Endothelial cell (in vitro differentiated cells): ENCODE measurements at places on chromosomes 1 and 21.

- DNase-seq = no peak
Observed at GRCh38 chr1:106584107-106584506, 472.4 kb upstream of the PRMT6 start.

DNA sequence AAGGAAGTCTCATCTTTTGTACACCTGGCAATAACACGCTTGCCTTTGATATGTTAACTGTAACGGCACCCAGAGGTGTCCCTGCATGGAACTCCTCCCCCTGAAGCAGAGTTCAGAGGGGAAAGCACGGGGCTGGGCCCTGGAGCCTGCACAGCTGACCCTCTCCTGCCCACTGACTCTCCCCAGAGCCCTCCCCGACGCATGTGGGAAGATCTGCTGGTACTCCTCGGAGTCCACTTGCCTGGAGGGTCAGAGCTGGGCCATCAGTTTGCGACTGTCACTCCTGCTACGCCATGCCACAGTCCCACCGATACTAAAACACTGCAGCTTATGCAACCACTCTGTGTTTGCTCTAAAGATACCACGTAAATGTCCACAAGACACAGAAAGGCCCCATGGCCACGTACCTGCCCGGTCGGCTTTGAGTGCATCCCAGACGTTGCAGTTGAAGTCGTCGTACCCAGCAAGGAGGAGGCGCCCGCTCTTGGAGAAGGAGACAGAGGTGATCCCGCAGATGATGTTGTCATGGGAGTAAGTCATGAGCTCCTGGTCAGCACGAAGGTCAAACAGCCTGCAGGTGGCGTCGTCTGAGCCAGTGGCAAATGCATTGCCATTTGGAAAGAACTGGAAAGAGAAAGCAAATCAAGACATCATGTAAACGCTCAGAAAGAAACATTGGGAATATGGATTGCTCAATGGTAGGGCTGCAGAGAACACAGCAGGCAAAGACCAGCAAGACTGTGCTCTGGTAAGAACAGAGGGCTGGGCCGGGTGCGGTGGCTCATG, 10.6 kb upstream of the NADK start:
- DNase-seq = peak; percentile 32

GRCh38 chr1:8863794-8864233, 14.7 kb downstream of the ENO1 start:
- no peak for DNase-seq

DNA sequence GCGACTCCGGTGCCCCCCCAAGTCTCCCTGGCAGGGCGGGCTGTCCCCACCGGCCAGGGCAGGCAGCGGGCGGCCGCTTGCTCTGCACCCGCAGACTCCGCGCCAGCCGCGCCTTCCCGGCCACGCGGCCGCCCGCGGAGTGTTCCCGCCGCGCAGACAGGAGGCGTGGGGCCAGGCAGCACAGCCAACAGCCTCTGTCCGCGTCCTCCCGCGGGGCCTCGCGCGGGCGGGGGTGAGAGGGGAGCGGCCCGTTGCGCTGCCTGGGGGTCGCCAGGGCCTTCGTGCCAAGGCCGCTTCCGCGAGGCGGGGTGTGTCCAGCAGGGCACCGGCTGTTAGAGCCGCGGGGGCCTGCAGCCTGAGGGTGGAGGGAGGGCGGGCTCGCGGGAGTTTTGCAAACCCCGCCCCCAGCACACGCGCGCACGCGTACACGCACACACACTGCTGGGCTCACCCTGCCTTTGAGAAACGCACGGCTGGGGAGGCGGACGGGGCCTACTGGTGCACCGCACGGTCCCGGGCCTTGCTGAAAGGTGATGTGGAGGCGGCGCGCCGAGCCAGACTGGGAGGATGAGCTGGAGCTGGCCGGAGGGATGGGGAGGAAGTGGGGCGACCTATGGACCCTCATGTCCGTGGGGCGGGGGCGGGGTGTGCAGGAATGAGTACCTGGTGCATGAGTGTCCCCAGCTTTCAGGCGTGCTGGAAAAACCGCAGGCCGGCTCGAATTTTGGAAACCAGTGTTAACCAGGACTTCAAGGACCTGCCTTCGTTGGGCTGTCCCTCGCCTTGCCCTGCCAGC, 41.5 kb downstream of the KIAA1614 start:
- no peak for DNase-seq

DNA sequence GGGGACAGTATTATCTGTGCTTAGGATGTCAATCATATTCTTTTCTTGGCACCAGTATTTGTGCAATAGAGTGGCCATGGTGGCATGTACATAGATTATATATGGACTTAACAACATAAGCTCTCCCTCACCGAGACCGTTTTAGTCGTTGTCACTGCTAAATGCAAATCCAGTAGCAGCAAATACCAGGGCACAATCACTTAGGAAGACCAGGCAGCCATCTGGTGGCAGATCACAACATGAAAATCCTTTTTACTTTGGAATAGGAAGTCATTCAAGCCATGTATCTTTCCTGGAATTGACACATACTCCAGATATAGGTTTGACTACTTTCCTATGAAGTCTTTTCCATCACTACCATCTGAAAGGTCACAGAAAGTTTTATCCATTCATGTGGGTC, 53.2 kb upstream of the C1orf87 start:
- DNase-seq = no peak

GRCh38 chr1:203128431-203128715, 847 bp downstream of the ADORA1 start:
- no peak for DNase-seq

DNA sequence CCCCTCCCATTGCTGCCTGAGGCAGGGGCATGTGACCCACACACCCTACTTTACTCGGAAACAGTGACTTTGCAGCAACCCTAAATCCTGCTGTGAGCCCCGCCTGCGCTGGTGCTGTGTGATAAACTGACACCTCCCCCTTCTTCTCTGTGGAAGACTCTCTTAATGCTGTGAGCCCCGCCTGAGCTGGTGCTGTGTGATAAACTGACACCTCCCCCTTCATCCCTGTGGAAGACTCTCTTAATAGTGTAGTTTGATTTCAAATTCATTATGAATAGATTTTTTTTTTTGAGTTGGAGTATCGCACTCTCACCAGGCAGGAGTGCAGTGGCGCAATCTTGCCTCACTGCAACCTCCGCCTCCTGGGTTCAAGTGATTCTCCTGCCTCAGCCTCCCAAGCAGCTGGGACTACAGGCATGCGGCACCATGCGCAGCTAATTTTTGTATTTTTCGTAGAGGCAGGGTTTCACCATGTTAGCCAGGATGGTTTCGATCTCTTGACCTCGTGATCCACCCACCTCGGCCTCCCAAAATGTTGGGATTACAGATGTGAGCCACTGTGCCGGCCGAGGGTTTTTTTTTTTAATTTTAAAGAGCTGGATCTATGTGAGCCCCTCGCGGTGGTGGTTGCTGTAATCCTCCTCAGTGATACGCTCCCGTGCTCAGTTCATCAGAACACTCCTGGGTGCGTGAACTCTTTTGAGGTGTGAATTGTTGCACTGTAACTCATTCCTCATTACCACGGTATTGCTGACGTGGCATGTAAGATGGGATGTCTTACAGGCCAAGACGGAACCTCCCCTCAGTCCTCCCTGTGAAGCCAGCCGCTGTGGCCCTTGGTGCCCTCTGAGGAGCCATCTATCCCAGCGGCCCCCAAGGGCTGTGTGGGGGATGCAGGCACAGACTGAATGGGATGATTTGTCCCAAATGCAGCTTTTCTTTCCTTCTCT, 60.3 kb downstream of the GALNT2 start:
- no peak for DNase-seq

GRCh38 chr1:14017531-14017961, 317.6 kb downstream of the PRDM2 start:
- DNase-seq = no peak

GRCh38 chr1:205346956-205347574, 9.7 kb downstream of the KLHDC8A start:
- DNase-seq = no peak

DNA sequence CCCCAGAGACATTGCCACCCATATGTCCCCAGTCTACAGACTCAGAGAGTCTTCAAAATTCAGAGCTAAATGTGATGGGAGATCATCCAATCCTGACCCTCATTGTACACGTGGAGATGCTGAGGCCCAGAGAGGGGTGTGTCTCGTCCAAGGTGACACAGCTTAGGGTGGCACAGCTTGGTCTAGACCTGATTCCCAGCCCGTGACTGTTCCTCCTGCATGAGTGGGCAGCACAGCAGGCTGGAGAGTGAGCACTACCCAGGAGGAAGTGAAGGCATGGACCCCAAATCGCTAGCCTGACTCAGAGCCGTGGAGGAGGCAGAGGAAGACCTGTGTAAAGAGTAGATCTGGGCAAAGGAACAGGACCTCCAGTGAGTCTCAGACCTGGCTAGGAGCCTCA, 16.4 kb downstream of the S100A7 start:
- no peak for DNase-seq

DNA sequence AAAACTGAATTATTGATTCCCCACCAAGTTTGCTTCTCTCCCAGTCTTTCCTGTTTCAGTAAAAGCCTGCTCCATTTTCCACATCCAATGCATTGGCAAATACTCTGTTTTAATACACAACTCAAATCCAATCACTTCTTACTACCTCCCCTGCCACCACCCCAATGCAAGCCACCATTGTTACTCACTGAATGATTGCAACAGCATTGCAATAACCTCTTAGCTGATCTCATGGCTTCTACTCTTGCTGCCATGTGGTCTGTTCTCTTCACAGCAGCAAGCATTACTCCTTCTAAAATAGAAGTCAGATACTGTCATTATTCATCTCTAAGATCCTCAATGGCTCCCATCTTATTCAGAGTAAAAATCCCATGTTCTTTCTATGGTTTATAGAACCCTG, 123.4 kb downstream of the ATP6V1G3 start:
- no peak for DNase-seq

- DNase-seq = no peak
Observed at GRCh38 chr1:49626472-49626871, 397.3 kb downstream of the AGBL4 start.

GRCh38 chr1:169860750-169861149, 32.9 kb downstream of the SCYL3 start:
- DNase-seq = no peak

- DNase-seq = no peak
Observed at GRCh38 chr1:65068202-65069010, 79.6 kb upstream of the AK4 start.

DNA sequence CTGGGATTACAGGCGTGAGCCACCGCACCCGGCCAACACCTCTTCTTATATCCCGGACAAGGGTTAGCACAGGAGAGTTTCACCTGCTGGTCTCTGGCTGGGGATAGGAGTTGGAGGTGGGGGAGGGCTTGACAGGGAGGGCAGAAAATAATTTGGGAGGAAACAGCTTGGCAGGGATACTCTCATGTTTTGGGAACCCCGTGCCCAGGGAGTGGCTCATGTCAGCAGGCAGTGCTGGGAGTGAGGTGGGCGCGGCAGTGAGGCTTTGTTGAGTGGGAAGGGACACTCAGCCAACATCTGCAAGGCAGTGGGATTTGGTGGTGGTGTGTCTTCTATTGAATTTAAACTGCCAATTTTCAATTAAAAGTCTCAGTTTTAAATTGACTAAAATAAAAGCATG, 1.1 kb upstream of the THEM5 start:
- no peak for DNase-seq

- no peak for DNase-seq
Observed at GRCh38 chr1:222040121-222040805, 298.4 kb upstream of the DUSP10 start.

GRCh38 chr1:206429421-206429820, 40.9 kb upstream of the IKBKE start:
- DNase-seq = no peak
